Activated T-cell treated with anti-CD3 and anti-CD28 coated beads, Interleukin-2, amount 50 U/mL, for 72 hours (primary cell): ENCODE measurements at places on chromosomes 1 and 21. TPM values are rescaled to one million over a fixed set of nuclear protein-coding genes. Genes with fewer than 3 reads are reported as not detected.
A peak's percentile ranks its signal among the peaks of the same experiment; 100 is the strongest.

DNA sequence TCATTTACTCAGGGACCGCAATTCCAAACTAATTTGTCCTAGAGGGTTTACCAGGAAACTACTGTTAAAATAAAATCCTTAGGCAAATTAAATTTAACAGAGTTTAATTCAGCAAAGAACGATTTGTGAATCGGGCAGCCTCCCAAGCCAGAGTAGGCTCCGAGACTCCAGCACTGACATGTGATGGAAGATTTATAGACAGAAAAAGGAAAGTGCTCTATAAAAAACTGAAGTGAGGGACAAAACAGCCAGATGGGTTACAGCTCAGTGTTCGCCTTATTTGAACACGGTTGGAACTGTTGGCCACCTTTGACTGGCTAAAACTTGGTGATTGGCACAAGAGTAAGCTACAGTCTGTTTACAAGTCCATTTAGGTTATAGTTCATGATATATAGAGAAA lies 35.2 kb upstream of the RCSD1 start:
- no peaks in the 10 kb centered on the region for H3K27me3 ChIP-seq
- DNase-seq = no peak
- no peaks in the 10 kb centered on the region for H3K36me3 ChIP-seq
- H3K4me1 ChIP-seq = peaks cover 2% of the 10 kb centered on the region
- no peak overlapping the region for H3K27ac ChIP-seq
- H3K4me3 ChIP-seq = no peak overlapping the region

Gene FMOD
- total RNA-seq = 1.00 TPM

- DNase-seq = no peak
- peak overlapping the region; percentile 81 for H3K4me3 ChIP-seq
- no peak overlapping the region for H3K27ac ChIP-seq
- H3K27me3 ChIP-seq = peaks cover 80% of the 10 kb centered on the region
- H3K4me1 ChIP-seq = peaks cover 10% of the 10 kb centered on the region
Observed at GRCh38 chr1:205456383-205456867, 580 bp upstream of the BLACAT1 start.

DNA sequence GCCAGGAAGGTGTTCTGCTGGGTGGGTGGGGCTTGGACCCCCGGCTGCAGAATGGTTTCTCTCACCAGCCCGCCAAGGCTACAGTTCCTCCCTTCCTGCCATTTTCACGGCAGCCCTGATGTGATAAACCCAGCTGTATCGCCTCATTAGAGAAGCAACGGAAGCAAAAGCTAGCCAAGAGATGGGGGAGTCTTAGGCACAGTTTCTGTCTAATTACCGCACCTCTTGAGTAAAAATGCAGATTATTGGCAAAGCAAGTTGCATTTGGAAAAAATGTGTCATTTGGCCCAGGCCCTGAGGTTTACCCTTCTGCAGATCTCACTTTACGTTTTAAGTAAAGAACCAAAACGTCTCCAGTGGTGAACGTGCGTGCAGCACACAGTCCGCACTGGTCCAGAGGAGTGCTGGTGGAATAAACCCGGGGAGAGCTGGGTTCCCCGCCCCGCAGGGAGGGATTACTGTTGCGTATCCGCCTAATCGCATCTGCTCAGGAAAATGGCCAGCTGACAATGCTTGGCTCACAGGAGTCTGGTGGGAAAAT lies 109.9 kb downstream of the GALNT2 start:
- peaks cover 36% of the 10 kb centered on the region for H3K4me1 ChIP-seq
- peaks cover 8% of the 10 kb centered on the region for H3K36me3 ChIP-seq
- no peak overlapping the region for H3K27ac ChIP-seq

- H3K27me3 ChIP-seq = no peaks in the 10 kb centered on the region
- H3K36me3 ChIP-seq = no peaks in the 10 kb centered on the region
- no peaks in the 10 kb centered on the region for H3K4me1 ChIP-seq
- H3K27ac ChIP-seq = no peak overlapping the region
- H3K4me3 ChIP-seq = no peak overlapping the region
Observed at GRCh38 chr1:27296773-27297291, 25.1 kb upstream of the TMEM222 start.

Gene LCE1D
- total RNA-seq = not detected

DNA sequence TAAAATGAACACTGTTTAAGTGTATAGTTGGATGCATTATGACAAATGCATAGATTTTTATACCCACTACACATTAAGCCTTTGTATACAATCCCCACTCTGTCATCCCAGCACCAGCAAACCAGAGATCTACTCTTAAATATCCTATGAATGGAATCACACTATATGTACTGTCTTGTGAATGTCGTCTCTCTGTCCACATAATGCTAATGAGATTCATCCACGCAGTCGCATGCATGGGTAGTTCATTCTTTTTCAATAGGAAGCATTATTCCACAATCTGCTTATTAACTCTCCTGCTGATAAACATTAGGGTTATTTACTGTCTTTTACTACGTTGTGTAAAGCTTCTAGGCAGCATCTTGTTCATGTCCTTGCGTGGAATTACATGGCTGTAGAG lies 892.3 kb downstream of the LTN1 start:
- no peak overlapping the region for H3K4me3 ChIP-seq
- H3K27me3 ChIP-seq = no peaks in the 10 kb centered on the region
- H3K27ac ChIP-seq = no peak overlapping the region
- no peaks in the 10 kb centered on the region for H3K4me1 ChIP-seq
- H3K36me3 ChIP-seq = no peaks in the 10 kb centered on the region

Gene GNAT2
- total RNA-seq = 0.23 TPM

GRCh38 chr1:211928290-211928801 lies 97.8 kb upstream of the LPGAT1 start:
- DNase-seq = no peak
- no peaks in the 10 kb centered on the region for H3K36me3 ChIP-seq
- peaks cover 14% of the 10 kb centered on the region for H3K27me3 ChIP-seq
- H3K27ac ChIP-seq = no peak overlapping the region
- H3K4me3 ChIP-seq = no peak overlapping the region

Gene ARHGAP29
- 1.3 TPM for total RNA-seq

DNA sequence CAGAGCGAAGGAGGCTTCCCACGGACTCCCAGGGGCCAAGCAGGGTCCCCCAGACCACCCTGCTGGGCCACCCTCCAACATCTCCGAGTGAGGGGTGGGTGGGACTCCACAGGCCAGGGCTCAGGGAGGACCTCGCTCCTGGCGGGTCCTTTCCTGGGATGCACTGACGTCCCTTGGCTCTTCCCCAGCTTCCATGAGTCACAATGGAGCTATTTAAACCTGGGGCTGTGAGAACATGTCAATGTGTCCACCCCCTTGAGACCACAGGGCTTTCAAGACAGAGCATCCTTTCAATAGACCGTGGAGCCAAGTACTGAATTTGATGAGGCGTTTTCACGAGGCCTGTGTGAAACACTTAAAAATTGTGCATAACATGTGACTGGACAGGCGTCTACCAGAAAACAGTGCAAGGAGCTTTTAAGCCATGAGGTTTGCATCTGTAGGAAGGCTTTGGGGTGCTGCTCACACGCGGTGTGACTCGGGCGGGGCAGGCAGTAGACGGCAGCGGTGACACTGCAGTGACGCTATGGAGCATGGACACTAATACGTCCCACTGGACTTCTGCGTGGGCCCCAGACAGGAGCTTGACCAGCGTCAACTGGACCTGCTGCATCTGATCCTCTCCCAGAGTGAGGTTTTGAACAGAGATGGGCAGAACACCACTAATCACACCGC lies 24.1 kb upstream of the NPHP4 start:
- H3K27ac ChIP-seq = no peak overlapping the region
- no peak for DNase-seq
- no peaks in the 10 kb centered on the region for H3K27me3 ChIP-seq
- H3K4me1 ChIP-seq = peaks cover 3% of the 10 kb centered on the region
- H3K4me3 ChIP-seq = no peak overlapping the region

- no peak overlapping the region for H3K4me3 ChIP-seq
- no peak overlapping the region for H3K27ac ChIP-seq
- no peak for DNase-seq
Observed at GRCh38 chr1:76715474-76715873, 151.8 kb upstream of the ST6GALNAC5 start.

GRCh38 chr1:172531412-172532182 lies 1.4 kb upstream of the SUCO start:
- no peaks in the 10 kb centered on the region for H3K27me3 ChIP-seq
- H3K4me1 ChIP-seq = peaks cover 40% of the 10 kb centered on the region
- H3K4me3 ChIP-seq = peak overlapping the region; percentile 98
- H3K36me3 ChIP-seq = no peaks in the 10 kb centered on the region
- DNase-seq = no peak
- H3K27ac ChIP-seq = peak overlapping the region; percentile 99

DNA sequence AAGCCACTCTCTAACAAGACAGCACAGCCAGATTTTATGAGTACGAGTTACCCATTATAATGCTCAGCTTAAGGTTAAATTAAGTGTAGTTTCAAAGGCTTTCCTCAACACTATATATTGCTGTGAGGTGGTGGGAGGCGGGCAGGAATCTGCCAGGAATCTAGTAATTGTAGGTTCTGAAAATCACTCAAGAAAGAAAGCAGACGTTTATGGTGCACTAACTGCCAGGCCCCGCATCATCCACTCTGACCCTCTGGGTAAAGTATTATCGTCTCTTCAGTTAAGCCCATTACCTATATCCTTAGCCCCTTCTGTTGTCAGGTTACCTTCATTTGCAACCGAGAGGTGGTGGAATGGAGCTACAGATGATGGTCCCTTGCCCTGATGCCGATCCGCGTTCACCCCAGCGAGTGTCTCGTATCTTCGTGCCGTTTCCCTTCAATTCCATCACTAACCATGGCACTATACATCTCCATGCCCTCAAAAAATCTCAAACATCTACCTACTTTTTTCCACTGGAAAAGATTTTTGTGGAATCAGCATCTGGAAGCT lies 12.4 kb downstream of the HMGN1 start:
- no peaks in the 10 kb centered on the region for H3K27me3 ChIP-seq
- H3K4me3 ChIP-seq = no peak overlapping the region
- H3K27ac ChIP-seq = no peak overlapping the region
- H3K4me1 ChIP-seq = no peaks in the 10 kb centered on the region
- H3K36me3 ChIP-seq = peaks cover 2% of the 10 kb centered on the region
- DNase-seq = no peak

Gene ALX3
- not detected for total RNA-seq

DNA sequence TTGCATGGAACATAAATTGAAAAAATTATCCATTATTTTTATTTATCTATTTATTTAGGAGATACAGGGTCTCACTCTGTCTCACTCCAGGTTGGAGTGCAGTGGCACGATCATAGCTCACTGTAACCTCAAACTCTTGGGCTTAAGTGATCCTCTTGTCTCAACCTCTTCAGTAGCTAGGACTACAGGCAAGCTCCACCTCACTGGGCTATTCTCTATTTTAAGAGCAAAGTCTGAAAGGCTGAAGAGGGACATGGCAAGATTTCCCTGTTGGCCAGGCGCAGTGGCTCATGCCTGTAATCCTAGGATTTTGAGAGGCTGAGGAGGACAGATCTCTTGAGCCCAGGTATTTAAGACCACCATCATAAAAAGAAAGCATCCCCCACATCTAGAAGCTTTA lies 14.0 kb upstream of the RC3H1 start:
- no peaks in the 10 kb centered on the region for H3K36me3 ChIP-seq
- H3K4me1 ChIP-seq = no peaks in the 10 kb centered on the region
- H3K27me3 ChIP-seq = no peaks in the 10 kb centered on the region
- H3K27ac ChIP-seq = no peak overlapping the region
- no peak for DNase-seq

GRCh38 chr1:189500778-189501177 lies 976.9 kb downstream of the BRINP3 start:
- no peaks in the 10 kb centered on the region for H3K27me3 ChIP-seq
- no peaks in the 10 kb centered on the region for H3K36me3 ChIP-seq
- no peaks in the 10 kb centered on the region for H3K4me1 ChIP-seq
- H3K27ac ChIP-seq = no peak overlapping the region
- DNase-seq = no peak

Gene RNU1-3
- total RNA-seq = 1,278 TPM

Gene C1orf53
- not detected for total RNA-seq

Gene MASP2
- 0.56 TPM for total RNA-seq

Gene NUAK2
- total RNA-seq = 5.4 TPM

DNA sequence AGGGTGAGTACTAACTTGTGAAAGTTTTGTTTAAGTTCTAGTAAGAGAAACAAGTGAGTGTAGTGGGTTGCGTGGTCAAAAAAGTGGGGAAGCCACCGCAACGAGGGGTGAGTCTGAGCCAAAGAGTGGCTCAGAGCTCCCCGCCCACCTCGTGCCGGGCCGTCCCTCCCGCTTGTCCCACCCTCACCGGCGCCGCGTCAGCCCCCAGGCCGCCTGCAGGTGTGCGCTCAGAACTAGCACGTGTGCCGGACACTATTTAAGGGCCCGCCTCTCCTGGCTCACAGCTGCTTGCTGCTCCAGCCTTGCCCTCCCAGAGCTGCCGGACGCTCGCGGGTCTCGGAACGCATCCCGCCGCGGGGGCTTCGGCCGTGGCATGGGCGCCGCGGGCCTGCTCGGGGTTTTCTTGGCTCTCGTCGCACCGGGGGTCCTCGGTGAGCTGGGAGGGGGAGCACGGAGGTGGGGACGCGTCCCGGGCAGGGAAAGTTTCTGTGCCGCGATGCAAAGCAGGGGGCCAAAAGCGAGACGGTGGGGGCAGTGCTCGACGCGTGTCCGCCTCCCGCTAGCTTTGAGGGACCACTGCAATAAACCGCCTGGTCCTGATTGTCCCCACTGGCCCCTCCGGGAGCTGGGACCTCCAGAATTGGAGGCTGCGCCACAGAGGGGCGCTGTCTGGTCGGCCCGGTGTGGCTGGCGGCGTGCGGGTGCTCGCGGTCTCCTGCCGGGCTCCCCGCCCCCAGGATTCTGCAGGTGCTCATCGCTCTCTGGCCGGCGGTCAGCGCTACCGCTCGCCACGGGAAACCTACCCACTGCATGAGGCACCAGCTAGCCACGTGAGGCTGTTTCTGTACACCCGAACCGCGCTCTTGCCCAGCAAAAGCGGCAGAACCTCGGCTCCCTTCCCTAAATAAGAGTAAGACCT lies at the start of gene CR2:
TSS of gene CR2 (plus strand) at position 283 of the 919 bp plus-strand sequence. CDS start at position 374, 91 bp downstream.
- H3K36me3 ChIP-seq = no peaks in the 10 kb centered on the region
- H3K27me3 ChIP-seq = peaks cover 22% of the 10 kb centered on the region
- peaks cover 8% of the 10 kb centered on the region for H3K4me1 ChIP-seq
- peak; percentile 67 for DNase-seq
- peak within 1 kb of the TSS; percentile 73 for H3K4me3 ChIP-seq

GRCh38 chr21:15410853-15411252 lies 318.9 kb upstream of the USP25 start:
- no peak for DNase-seq
- H3K4me1 ChIP-seq = no peaks in the 10 kb centered on the region
- H3K27ac ChIP-seq = no peak overlapping the region
- no peaks in the 10 kb centered on the region for H3K27me3 ChIP-seq
- no peak overlapping the region for H3K4me3 ChIP-seq
- H3K36me3 ChIP-seq = peaks cover 11% of the 10 kb centered on the region

Gene PROX1
- total RNA-seq = not detected

GRCh38 chr1:203143641-203144040 lies 16.1 kb downstream of the ADORA1 start:
- H3K27me3 ChIP-seq = no peaks in the 10 kb centered on the region
- no peak for DNase-seq
- H3K4me3 ChIP-seq = no peak overlapping the region
- no peak overlapping the region for H3K27ac ChIP-seq
- H3K36me3 ChIP-seq = no peaks in the 10 kb centered on the region

Gene IVL
- total RNA-seq = not detected

DNA sequence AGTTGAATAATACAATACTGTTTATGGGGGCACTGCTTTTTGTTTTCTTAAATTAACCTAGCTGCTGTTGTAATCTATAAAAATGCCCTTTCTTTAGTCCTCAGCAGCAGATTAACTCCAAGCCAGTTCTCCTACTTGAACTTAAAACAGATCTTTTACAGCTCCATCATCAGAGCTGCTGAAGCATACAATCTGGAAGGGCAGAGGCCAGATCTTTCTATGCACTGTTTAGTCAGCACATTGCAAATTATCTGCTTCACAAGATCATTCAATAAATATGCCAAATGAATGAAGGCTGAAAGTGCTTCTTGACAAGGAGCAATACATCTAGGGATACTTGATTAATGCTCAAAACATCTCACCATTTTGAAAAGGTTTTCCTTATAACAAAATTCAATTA lies 115.8 kb downstream of the PLPPR5 start:
- H3K27ac ChIP-seq = no peak overlapping the region
- peaks cover 13% of the 10 kb centered on the region for H3K4me1 ChIP-seq
- no peak overlapping the region for H3K4me3 ChIP-seq

Gene CTTNBP2NL
- 4.6 TPM for total RNA-seq
